ENCODE measurements at places on chromosomes 6 and 20.

GRCh38 chr6:70314296-70314695 is 11.4 kb upstream of the COL9A1 start:
- no peak for DNase-seq

- DNase-seq, result no peak
Observed at GRCh38 chr6:74491844-74492374, 713.9 kb downstream of the COL12A1 start.

GRCh38 chr6:32989368-32989767 is 20.0 kb downstream of the HLA-DOA start:
- no peak for DNase-seq

GRCh38 chr6:168355716-168356522 is 36.3 kb upstream of the DACT2 start:
- DNase-seq, result no peak

GRCh38 chr20:52364405-52364804 is 172.8 kb upstream of the ZFP64 start:
- no peak for DNase-seq

- peak; percentile 29 for DNase-seq
Observed at GRCh38 chr6:37648465-37649330, 49.0 kb downstream of the MDGA1 start.

- DNase-seq, result no peak
Observed at GRCh38 chr20:46583411-46584214, 33.2 kb upstream of the OCSTAMP start.

- DNase-seq, result peak; percentile 6
Observed at GRCh38 chr6:91081452-91082067, 494.7 kb upstream of the MAP3K7 start.

GRCh38 chr20:1822564-1823449 is 72.4 kb upstream of the SIRPA start:
- DNase-seq, result no peak

GRCh38 chr6:130288065-130288464 is 65.3 kb upstream of the SAMD3 start:
- no peak for DNase-seq

DNA sequence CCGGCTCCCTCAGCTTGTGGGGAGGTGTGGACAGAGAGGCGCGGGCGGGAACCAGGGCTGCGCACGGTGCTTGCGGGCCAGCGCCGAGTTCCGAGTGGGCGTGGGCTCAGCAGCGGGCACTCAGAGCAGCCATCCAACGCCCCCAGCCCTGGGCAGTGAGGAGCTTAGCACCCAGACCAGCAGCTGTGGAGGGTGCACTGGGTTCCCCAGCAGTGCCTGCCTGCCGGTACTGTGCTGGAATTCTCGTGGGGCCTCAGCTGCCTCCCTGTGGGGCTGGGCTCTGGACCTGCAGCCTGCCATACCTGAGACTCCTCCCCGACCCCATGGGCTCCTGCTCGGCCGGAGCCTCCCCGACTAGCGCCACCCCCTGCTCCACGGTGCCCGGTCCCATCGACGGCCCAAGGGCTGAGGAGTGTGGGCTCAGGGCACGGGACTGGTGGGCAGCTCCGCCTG is 92.7 kb downstream of the MANEA start:
- no peak for DNase-seq

DNA sequence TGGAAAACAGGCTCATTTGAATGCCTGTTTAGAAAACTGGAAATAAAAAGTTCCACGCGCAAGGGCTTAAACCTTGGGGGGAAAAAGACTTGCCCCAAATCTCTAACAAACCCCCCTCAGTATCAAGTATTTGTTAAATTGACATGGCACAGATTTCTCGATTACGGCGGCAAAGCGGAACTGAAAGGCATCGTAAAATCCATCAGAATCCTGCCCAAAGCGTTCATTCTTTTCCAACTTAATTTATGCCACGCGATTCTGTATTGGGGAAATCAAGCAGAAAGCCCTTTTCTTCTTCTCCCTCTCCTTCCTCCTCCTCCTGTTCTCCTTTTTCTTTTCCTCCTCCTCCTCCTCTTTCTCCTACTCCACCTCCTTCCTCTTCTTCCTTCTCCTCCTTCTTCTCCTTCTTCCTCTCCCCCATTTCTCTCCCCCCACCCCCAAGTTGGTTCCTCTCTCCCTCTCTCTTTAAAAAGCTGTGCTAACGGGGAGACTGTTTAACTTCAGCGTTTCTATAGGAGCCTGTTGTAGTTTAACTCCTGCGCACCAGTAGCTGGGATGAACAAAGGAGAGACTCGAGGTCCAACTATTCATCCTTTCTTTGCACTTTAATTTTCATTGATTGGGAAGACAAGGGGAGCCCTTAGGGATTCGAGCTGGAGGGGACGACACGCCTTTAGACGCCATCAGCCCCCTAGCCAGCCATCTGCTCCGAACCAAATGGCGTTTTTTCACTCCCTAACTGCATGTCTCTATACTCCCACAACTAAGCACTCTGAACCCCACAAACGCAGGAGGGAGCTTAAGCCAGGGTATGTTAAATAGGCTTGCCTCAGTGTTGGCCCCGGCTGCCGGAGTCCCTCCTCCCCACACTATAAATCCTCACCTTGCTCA is 2.7 kb upstream of the DLL1 start:
- DNase-seq, result no peak
